ENCODE measurements at places on chromosomes 5 and 9.
A peak's percentile ranks its signal among the peaks of the same experiment; 100 is the strongest.

- no peak for DNase-seq
These were observed 380.7 kb upstream of the IRX1 start for GRCh38 chr5:3214838-3215374.

DNA sequence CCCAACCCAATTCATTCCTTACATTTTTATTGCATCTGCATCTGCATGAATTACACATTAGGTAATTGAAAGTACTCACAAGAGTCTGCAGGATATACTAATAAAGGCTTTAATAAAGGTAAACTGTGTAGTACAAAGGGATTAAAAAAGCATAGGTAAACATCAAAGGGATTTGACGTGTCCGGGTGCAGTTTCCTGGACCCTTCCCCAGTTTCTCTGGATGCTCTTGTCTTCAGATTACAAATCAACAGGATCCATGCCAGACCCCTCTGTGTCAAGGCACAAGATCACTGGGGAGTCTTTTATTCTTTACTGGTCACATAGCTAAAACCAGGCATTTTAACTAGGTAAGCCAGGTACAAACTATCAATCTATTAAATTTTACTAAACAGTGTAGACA lies 177.2 kb upstream of the TYRP1 start:
- no peak for DNase-seq

DNA sequence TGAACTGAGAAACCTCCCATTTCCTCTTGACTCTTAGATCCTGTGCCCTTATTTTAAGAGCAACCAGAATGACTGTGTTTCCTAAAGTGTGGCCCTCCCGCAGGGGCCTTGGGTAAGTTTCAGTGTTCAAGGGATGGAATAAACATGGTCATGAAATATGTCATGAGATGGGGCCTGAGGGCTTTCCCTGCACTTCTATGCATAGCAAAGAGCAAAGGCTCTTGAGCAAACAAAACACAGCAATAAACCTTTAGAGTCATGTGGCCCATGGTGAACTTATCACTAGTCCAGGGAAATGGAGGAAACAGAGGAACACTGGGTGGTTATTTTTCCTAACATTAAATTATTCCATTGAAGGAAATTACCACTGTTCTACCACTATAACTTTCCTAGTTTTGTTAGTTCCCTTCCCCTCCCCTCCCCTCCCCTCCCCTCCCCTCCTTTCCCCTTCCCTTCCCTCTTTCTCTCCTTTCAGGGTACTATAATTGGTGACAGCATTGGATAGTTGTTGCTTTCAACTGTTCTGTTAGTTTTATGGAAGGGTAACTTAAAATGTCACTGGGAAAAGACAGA lies 72.4 kb downstream of the CTSL start:
- DNase-seq: no peak

GRCh38 chr9:136858452-136858843 lies 6.3 kb downstream of the MAMDC4 start:
- no peak for DNase-seq

GRCh38 chr5:124176692-124177091 lies 569.7 kb downstream of the ZNF608 start:
- no peak for DNase-seq

GRCh38 chr5:172417983-172418630 lies 36.2 kb downstream of the SH3PXD2B start:
- DNase-seq: no peak

GRCh38 chr5:111016801-111017200 lies 54.7 kb upstream of the TSLP start:
- no peak for DNase-seq

DNA sequence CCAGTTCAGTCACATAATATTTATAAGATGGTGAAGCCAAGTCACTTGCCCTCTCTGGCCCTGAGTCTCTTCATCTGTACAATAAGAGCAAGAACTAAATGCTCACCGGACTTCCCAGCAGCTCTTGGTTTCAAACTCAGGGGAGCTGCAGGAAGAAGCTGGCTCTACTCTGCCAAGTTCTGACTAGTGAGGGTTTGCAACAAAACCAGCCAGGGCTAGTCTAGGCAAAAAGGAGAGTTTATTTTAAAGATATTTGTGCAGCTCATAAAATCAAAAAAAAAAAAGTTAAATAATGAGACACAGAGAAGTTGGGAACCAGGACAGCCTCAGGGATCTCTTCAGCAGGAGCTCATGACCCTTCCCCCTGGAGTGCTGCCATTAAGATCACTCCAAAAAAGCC lies 107.3 kb downstream of the DOCK2 start:
- DNase-seq: no peak

DNA sequence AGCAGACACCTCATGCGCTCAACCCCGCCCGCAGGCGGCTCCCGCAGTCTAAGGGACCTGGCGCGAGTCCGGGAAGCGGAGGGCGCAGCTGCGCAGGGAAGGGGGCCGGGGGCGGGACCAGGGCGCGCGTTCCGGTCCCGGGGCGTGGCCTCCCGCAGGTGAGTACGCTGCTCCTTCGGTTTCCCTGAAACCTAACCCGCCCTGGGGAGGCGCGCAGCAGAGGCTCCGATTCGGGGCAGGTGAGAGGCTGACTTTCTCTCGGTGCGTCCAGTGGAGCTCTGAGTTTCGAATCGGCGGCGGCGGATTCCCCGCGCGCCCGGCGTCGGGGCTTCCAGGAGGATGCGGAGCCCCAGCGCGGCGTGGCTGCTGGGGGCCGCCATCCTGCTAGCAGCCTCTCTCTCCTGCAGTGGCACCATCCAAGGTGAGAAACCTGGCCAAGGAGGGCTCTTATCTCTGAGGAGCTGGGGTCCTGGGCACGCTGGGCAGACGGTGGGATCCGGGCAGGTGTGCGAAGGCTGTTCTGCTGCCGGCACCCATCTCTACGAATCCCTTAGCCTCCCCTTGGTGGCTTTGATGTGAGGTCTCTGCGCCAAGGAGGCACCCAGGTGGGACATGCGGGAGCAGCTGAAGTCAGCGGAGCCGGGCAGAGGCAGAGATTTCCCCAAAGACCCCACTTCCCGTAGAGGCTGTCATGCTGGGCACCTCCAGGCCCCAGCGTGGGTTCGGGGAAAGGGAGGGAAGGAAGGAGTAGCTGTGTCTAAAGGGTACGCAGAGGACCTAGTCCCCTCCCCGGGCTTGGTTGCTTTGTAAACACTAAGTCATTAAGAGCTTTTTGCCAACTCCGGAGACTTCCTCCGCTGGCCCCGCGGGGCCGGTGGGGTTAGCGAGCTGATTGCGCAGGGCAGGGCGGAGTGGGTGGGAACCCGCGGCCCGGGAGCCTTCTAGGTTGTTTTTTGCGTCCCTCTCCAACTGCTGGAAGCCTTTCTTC lies at the start of gene F2RL1:
Gene F2RL1 (plus strand): TSS at position 187 of the 988 bp plus-strand sequence. CDS start 153 bp downstream, at position 340.
- DNase-seq: peak; percentile 82

DNA sequence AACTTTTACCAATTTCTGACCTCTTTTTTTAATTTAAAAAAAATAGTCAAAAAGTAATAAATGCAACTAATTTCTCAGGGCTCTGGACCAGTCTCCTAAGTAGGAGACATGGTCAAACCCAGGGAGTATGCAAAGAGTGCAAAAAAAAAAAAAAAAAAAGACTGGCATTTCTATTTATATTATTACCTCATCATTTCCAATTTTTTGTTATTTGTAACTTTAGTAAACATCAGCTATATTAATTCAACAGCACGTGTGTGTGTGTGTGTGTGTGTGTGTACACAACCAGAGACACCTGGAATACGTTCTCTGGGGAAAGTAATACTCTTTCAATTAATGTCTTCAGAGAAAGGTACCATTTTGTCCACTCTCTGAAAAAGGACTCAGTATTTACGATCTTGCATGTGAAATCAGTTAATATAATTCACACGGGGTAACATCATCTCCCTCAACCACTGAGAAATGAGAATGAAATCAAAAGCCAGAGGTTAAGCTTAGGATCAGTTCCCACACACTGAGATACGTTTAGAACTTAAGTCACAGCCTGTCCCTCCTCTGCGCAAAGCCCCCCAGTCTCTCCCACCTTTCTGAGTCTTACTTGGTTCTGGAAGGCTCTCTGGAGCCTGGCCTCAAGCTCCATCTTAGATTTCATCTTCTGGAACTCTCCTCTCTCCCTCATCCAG lies 21.9 kb downstream of the ZNF608 start:
- no peak for DNase-seq

DNA sequence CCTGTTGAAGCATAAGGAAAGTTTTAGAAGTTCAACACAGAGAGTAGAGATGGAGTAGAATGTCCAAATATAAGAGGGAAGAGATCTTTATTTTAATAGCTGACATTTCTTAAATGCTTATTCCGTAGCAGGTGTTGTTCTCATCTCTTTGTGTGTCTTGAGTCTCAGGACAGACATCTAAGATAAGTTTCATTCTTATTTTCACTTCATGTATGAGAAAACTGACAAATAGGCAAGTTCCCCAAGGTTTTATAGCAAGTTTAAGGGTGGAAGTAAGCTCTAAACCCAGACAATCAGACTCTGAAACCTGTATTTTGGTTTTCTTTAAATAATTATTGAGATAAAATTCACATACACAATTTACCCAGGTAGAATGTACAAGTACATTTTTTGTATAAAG lies 228.4 kb upstream of the PPP1R2B start:
- DNase-seq: no peak

DNA sequence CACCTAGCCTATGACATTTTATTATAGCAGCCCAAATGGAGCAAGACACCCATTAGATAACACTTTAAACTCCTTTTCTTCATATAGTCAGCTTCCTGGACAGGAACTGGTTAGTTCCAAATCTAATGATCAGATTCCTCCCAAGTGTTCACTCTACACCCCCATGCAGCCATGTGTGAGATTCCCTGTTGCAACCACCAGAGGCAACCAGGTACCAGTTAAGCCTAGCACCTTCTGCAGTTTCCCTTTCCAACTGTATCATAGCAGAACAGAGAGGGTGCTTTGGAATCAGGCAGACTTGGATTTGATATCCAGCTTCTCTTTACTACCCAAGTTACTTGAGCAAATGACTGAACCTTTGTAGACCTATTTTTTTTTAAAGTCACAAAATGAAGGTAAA lies 296.6 kb upstream of the PCSK5 start:
- DNase-seq: no peak

GRCh38 chr9:134066913-134067851 lies 644 bp downstream of the BRD3 start:
- peak; percentile 54 for DNase-seq

DNA sequence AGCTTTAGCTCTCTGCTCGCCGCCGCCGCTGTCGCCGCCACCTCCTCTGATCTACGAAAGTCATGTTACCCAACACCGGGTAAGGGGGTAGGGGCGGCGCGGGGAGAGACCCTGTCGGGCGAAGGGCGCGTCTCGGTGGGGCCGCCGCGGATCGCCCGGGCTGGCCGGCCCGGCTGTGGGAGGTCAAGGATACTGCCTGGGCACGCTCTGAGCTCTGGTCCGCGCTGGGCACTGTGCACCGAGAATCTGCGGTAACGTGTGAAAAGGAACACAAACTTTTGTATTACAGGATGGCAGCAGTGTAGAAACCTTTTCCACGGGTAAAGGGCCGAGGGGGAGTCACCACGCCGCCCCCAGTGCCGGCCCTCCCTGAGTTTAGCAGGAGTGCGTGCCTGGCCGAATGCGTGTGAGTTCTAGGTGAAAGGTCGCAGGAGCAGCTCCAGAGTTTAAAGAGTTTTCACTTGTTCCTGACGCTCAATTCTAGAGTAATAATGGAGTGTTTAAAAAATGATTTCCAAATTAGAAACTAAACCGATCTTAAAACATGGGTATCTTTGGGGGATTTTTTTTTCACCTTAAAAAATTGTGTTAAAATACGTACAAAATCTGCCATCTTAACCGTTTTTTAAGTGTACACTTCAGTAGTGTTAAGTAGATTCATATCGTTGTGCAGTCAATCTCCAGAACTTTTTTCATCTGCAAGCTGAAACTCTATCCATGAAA lies at the start of gene HSDL2:
Gene HSDL2 (plus strand): TSS at position 7 of the 723 bp plus-strand sequence. CDS start 56 bp downstream, at position 63.
- no peak for DNase-seq

- DNase-seq: no peak
These were observed 80.8 kb upstream of the OSMR start for GRCh38 chr5:38764937-38765391.

GRCh38 chr5:61251874-61252642 lies 80.0 kb upstream of the ZSWIM6 start:
- DNase-seq: no peak

DNA sequence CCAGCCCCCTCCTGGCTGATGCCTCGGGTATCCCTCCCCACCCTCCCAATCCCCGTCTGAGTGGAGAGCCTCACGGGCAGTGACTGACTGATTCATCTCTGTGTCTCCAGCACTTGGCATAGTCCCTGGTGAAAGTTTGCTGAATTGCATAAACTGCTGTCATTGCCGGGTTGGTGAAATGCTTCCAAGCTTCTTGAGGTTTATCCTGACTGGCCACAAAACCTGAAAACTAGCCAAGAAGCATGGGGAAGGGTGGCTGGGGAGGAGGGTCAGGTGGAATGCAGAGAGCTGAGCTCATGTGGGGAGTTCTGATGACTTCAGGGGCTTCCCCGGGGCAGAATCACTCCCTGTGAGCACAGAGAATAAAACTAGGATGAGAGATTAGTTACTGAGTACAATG lies 56.9 kb upstream of the GGTA1 start:
- no peak for DNase-seq

- no peak for DNase-seq
These were observed 63.2 kb upstream of the ELL2 start for GRCh38 chr5:96024683-96025475.

- DNase-seq: no peak
These were observed 3.6 kb downstream of the TTC23L start for GRCh38 chr5:34842554-34842953.
